Renal pelvis (tissue), 12 donors: ENCODE measurements at places on chromosomes 13 and 19. TPM values are rescaled to one million over a fixed set of nuclear protein-coding genes. Genes with fewer than 3 reads are reported as not detected.

DNA sequence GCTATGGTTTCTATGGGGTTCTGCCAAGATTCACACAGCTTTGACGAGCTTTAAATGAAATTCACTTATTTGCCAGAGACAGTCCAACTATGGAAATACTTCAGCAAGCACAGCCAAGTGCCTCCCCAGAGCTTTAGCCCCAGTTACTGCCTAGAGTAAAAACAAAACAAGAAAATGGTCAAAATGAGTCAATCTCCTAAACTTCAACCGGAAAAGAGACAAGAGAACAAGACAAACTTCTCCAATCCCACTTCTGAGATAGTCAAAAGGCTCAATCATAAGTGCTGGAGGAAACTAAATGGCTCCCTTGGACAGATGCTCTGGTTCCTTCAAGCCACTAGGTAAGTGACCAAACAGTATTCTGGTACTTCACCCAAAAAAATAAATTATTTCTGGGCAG, 65.8 kb downstream of the KATNAL1 start:
- no peak for DNase-seq

GRCh38 chr19:10424011-10424637, 3.8 kb downstream of the PDE4A start:
- peak; percentile 73 for DNase-seq

GRCh38 chr13:90717451-90717936, 630.0 kb upstream of the MIR17HG start:
- peak; percentile 71 for DNase-seq

DNA sequence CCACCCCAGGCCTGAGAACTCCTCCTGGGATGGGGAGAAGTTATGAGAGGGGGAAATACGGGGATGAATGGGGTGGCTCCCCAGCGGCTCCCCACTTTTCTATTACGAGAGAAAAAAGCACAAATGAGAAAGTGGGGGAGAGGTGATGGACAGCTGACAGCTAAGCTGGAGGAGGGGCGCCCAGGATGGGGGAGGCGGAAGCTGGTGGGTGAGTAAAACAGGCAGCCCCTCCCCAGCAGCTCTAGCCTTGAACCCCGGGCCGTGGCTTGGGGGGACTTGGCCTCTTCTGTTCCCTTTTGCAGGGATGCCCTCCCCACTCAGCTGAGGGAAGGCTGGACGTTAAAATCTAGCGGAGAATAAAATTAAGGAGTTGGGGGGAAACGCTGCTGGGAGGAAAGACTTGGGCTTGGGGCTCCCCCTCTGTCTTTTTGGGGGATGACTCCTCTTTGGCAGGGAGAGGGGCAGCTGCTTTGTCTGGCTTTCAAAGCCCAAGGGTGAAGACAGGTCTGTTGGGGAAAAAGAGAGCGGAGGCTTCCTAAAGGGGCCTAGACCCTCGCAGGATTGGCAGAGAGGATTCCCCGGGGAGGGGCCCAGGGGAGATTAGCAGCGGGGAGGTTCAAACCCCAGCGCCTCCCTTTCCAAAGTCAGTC, 1.4 kb upstream of the SAMD1 start:
- no peak for DNase-seq

DNA sequence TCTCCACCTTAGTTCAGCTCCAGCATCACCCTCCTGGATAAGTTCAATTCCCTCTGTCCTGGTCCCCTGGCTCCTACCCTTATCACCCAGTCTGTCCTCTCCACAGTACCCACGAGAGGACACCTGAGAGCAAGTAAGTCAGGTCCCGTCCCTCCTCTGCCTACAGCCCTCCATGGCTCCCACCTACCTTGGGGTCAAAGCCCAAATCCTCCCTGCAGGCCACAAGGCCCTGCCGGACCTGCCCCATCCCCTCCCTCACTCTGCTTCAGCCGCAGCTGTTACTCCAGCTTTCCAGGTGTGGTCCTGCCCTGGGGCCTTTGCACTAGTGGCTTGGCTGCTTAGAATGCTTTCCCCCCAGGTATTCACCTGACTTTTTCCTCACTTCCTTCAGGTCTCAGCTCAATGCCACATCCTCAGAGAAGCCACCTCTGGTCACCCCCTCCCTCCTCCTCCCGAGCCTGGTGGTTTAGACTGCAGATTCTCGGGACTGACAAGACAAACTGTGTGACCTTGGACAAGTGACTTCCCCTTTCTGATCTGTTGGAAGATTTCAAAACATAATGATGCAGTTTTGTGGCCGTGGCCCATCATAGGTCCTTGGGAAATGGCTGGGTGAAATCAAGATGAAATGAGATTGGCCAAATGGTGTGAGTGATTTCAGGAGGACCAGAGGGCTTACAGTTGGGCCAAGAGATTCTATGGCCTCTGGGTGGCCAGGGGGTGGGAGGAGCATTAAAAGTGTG, 3.6 kb downstream of the TUBB4A start:
- DNase-seq, result no peak

DNA sequence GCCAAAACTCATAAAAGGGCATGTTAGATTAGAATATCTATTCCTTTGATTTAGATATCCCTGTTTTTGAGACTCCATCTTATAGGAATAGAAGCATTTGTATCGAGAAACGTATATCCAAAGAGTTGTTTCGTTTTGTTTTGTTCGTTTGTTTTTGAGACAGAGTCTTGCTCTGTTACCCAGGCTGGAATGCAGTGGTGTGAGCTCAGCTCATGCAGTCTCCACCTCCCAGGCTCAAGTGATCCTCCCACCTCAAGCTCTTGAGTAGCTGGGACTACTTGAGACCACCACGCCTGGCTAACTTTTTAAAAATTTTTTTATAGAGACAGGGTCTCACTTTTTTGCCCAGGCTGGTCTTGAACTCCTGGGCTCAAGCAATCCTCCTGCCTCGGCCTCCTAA, 26.6 kb upstream of the ZMYM5 start:
- no peak for DNase-seq

- DNase-seq, result peak; percentile 84
These were observed 20.0 kb upstream of the ZDHHC20 start for GRCh38 chr13:21478881-21479808.

GRCh38 chr19:6223461-6224307, 56.1 kb downstream of the MLLT1 start:
- DNase-seq, result no peak

DNA sequence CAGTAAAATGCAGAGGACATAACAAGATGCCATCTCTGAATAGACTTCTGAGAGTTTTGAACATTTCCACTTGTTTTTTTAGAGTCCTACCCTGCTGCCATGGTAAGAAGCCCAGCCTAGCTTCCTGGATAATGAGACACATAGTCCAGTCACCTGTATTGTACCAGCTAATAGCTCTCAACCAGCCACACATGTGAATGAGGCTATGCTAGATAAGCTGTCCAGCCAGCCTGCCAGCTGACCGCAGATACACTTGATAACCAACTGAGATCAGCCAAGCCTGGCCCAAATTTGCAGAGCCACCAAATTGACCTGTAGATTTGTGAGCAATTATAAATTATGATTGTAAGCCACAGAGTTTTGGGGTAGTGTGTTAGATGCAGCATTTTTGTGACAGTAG, 10.7 kb downstream of the RFXAP start:
- DNase-seq, result no peak

DNA sequence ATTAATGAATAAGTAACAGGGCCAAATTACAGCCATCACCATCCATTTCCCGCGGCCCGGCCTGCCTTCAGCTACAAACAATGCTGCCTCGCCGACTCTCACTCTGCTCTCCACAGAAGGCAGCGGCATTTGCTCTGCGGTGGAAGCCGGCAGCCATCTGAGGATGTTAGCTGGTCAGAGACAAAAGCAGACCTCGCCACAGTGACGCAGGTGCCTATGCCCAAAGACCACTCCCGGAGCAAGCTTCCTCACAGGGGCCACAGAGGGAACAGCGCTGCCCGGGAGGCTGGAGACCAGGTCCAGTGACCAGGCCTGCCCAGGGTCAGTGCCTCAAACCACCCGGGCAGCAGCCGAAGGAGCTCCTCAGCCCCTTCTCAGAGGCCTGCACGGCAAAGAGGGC, 16.4 kb downstream of the PEPD start:
- no peak for DNase-seq

GRCh38 chr13:95256091-95256490, 45.2 kb downstream of the ABCC4 start:
- no peak for DNase-seq

GRCh38 chr13:50015258-50015657, at the start of gene KCNRG:
TSS of gene KCNRG (plus strand) at chr13:50015444. CDS start at chr13:50015494, 50 bp downstream.
- no peak for DNase-seq

- no peak for DNase-seq
These were observed 5.4 kb downstream of the PNPLA6 start for GRCh38 chr19:7540761-7541474.

GRCh38 chr19:7740682-7741054, 6.7 kb downstream of the CD209 start:
- DNase-seq, result no peak

The PRR36 gene
- 9.0 TPM for polyA plus RNA-seq

The AKAP8 gene
- 35.5 TPM for polyA plus RNA-seq

The ACP5 gene
- polyA plus RNA-seq, result 13.4 TPM

The C13orf42 gene
- 0.31 TPM for polyA plus RNA-seq

The ZNF792 gene
- 7.1 TPM for polyA plus RNA-seq

The SYNE4 gene
- 13.2 TPM for polyA plus RNA-seq
